Naive thymus-derived CD4-positive, alpha-beta T cell (primary cell): ENCODE measurements at places on chromosomes 11 and 22. TPM values are rescaled to one million over a fixed set of nuclear protein-coding genes. Genes with fewer than 3 reads are reported as not detected.

DNA sequence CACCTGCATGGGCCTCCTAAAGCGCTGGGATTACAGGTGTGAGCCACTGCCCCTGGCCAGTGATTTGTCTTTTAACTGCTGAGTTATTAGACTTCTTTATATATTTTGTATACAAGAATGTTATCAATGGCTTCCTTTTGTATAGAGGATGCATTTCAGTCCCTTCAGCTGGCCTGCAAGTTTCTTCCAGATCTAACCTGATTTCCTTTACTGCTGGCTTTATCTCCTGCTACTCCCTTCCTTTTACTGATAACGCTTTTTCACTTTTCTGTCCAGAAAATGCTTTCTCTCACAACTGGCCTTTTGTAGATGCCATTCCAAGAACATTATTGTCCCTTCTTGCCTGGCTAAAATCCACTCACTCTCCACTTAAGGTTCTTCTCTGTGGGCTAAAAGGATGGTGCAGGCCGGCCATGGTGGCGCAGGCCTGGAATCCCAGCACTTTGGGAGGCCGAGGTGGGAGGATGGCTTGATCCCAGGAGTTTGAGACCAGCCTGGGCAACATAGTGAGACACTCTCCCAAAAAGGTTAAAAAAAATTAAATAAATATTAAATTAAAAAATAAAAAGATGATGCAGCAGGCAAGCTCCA lies 118.1 kb downstream of the NECTIN1 start:
- no peak for DNase-seq

DNA sequence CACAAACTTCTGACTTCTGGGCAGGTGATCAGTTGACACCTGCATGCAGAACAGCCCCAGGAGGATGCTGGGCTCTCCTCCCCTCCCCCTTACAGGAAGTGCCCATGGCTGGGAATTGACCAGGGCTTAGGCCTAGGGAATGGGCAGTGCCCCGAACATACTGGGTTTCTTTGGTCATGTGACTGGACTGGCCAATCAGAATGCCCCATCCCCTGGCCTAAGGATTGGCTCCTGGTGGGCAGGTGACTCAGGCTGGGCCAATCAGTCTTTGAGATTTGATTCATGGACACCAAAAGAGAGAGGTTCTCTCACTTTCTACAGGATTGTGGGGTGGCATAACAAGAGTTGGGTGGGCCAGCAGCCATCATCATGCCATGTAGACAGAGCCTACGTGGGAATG lies 37.1 kb downstream of the MCM5 start:
- DNase-seq: no peak

GRCh38 chr11:79388201-79388600 lies 52.6 kb downstream of the TENM4 start:
- no peak for DNase-seq

DNA sequence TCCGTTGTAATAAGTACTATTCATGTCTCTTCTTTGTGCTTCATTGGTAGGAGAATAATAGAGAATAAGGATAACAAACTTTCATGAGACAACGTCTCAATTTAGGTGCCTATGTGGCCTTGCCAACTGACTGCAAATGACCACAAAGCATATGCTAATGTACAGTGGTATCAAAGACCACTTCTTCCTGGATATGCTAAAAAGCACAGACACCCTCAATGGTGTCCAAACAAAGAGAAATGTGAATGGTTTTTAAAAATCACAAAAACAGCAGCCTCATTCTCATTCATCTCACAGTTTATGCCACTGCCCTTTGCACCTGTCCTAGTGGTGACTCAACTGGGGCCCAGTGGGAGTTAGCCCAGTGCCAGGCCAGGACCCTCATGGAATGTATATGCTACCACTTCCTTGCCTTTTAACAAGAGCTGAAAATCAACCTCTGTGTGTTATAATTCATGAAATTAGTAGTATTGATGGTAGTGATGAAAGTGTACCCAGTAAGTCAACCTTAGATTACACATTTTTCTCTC lies 65.2 kb upstream of the MTMR2 start:
- DNase-seq: no peak

DNA sequence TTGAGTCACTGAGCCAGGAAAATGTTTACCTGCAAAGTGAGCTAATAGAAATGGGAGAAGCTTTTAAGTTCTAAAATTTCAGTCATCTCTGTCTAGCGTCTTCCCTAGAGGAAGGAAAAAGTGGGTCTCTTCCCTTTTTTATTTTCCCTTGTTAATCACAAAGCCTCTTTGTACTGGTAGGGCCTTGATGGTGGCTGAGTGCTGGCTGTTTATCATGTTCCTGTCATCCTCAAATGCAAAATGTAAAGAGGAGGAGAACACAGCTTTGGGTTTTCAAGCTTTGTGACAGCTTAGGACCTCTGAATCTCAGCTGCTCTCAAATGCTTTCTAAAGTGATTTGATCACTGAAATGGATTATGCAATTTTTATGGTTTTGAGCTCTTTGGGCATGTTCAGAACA lies 222.0 kb downstream of the TMEM135 start:
- DNase-seq: no peak

KRTAP5-7 gene
- 0.37 TPM for total RNA-seq

DNA sequence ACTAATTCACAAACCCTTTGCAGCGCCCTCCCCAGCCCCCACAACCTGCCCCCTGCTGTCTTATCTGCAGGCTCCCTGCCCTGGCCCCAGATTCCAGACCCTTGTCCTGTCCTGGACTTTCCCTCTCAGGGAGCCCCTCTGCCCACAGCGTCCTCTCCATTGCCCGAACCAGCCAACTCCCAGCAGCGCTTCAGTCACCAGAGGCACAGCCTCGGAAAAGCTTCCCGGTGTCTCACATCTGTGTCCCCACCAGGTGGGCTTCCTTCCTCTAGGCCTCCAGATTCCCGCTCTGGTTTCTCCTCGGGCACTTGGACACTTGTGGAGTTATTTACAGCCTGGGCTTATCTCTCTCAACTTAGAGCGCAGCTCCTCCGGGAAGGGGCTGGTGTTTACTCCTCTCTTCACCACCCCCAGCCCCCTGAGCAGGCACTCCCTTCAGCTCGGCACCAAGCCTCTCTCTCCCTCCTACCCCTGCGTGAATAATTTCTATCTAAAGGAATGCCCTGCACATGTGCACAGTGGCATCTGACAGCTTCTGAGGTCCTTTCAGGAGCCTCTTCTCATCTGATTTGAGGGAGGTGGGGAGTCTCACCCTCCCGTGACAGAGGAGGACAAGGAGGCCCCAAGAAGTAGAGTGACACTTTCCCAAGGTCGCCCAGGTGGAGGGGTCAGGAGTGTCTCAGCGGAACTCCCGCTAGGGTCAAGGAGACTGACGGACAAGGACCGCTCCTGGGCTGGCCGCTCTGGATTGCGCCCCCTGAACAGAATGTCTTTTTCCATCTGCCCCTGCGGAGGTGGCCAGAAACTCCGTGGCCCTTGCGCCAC lies 838 bp downstream of the WNT11 start:
- DNase-seq: no peak

DNA sequence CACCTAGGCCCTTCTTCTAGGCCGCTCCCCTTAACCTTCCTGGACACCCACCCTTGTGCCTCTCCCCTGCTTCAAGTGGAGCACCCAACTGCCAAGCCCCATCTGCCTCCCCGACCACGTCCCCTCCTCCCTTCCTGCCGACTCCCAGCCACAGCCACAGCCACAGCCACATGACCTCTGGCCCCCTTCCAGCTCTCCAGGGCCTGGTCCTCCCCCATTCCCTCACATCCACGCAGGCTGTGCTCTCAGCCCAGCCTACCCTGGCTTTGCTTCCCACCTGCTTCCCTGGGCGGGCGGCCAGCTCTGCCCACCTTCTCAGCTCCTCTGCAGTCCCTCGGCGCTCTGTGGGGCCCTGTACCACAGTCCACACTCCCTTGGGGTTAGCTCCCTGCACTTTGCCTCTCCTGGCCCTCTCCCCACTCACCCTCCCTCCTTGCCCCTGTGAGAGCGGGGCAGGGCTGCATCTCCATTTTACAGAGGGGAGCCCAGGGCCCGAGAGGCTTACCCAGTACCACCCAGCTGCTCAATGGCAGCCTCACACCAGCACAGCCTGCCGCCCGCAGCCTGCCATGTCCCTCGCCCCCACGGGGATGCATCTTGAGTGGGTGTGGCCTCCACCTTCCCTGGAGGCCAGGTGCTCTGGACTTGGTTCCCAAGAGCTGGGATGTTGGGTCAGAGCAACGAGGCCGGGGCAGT lies 20.3 kb downstream of the PARVG start:
- DNase-seq: no peak

GRCh38 chr11:10493041-10493663 lies 38.1 kb downstream of the AMPD3 start:
- no peak for DNase-seq

- no peak for DNase-seq
These were observed 627.3 kb downstream of the METTL15 start for GRCh38 chr11:28735511-28735910.

- DNase-seq: no peak
These were observed 26.3 kb upstream of the RFPL3 start for GRCh38 chr22:32331236-32331917.

DNA sequence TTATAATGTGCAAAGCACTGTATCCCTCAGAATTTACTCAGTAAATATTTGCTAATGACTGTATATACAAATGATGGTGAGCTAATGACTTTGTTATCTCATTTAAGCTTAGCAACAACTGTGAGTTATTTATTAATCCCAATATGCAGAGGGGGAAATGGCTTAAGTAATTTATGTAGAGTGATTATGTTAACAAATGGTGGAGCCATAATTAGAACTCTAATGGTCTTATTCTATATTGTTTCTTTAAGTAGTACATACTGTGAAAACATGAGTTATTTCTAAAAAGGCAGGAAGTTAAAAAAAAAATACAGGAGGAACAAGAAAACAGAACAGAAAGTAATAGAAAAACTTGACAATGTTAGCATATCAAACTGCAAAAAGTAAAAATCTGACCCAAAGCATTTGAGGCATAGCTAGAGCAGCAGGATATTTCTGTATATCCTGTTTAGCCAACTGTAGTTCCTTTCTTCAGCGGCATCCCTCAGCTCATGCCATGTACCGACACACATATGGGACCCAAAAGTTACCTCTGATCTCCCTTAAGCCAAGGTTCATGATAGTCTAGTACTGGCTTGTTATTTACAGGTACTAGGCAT lies 94.2 kb downstream of the FCHSD2 start:
- peak; percentile 0 for DNase-seq

GRCh38 chr11:46294365-46295309 lies 17.2 kb downstream of the CREB3L1 start:
- DNase-seq: no peak

GRCh38 chr11:129785383-129786111 lies 30.1 kb upstream of the TMEM45B start:
- peak; percentile 15 for DNase-seq

H19 gene
- total RNA-seq: 0.29 TPM

DNA sequence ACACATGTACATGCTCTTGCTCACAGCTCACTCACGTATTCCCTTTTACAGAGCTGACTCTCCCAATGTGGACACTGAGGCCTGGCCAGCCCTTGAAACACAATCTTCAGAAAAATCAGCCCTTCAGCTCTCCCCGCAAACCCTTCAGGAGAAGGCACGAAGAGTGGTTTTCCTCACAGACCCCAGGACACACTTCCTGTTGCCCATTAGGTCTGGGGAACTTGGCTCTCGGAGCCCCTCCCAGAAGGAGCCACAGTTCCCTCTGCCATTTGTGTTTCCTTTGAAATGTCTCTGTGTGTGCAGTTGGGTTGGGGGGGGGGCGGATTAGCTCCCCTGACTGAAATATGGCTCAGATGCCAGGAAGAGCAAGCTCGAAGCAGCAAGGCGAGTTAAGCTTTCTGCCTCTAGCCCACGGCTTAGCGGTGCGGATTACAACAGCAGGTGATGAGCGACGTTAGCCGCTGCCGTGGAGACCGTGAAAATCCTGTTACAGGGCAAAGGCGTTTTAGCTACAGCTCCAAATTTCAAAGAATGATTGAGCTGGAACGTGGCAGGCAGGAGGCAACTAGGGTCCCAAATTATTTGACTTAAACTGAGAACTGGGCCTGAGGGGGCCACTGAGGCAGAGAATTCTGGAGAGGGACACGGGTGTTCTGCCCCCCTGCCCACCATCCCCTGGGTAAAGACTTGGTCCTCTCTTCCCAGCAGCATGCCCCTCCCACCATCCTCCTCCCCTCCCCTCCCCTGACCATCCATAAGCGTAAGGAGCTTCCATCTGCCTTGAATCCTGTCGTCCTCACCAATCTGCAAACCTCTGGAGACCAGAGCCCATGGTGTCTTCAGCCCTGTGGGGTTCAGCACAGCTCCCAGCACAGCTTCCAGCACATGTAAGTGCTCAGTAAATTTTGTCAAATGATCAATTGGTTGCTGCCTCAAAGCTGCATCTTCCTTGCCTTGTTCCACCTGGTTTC lies 598.6 kb downstream of the BUD13 start:
- no peak for DNase-seq

RAG1 gene
- 0.65 TPM for total RNA-seq

FAT3 gene
- not detected in 2 replicates for total RNA-seq

DNA sequence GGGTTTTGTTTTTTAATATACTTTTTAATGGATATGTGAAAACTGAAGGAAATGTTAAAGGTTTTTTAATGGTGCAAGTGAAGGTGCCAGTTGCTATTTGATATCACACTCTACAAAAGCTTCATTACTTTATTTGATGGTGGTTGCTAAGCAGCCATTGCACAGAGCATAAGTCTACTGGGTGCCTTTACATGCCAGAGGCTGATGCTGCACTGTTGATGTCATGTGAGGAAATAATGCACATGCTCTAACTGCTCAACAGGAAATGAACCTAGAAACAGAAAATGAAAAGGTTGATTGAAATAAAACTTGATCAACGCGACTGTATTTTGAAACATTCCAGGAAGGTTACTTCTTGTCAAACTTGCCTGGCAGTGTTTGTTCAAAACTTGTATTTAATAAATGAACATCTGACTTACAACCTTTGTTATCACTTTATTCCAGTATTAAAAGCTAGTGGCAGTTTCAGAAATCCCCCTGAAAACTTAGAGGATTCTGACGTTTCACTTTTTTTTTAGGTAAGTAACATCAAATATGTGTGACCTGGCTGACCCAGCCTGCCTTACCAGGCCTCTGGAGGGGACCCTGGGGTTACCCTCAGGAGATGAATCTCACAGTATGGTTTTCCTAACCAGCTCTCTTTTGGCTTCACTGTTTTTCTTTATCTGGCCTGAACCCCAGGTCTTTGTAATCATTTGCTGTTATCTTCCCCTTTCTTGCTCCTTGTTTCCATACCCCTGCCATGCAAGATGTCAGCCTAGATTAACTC lies 2.4 kb upstream of the ATP5MG start:
- peak; percentile 86 for DNase-seq
